ENCODE measurements at places on chromosomes 7 and 10.

- no peak for DNase-seq
These were observed 323.0 kb downstream of the PARD3 start for GRCh38 chr10:34492081-34492480.

- DNase-seq = no peak
These were observed 249.8 kb upstream of the LYZL1 start for GRCh38 chr10:29039091-29039490.

DNA sequence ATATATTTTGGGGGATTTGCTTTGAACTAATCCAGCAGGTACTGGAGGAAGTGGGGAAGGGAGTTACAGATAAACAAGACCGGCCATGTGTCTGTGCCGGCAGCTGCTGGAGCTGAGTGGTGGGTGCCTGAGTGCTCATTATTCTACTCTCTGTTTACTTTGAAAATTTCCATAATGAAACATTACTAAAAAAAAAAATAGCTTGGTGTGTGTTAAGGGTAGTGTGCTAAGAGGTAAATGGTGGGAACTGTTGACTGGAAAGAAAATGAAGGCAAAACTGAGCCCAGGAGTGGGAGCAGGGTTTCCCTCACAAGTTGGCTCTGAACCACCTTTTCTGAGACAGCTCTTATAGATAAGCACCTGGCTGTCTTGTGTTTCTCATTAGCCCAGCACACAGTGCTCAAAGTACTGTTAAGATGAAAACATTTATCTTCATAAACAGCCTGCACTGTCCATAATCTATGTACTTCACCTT lies 50.6 kb downstream of the PARD3 start:
- no peak for DNase-seq

DNA sequence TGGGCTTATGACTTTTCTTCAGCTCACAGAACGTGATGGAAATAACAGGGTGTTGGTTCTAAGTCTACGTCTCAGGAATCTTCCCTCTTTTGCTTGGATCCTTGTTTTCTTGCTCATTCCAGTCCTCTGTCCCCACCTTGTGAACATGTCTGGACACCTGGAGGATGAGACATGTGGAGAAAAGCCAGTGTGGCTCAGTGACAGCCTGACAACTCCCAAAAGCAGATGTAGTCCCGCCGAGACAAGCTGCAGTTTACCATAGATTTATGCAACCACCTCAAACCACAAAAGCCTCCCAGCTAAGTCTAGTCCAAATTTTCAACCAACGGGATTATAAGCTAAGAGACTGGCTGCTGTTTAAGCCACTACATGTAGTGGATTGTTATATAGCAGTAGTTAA lies 476.1 kb downstream of the SH2D4B start:
- no peak for DNase-seq

GRCh38 chr7:130231792-130232191 lies 24.1 kb downstream of the SSMEM1 start:
- DNase-seq = no peak

DNA sequence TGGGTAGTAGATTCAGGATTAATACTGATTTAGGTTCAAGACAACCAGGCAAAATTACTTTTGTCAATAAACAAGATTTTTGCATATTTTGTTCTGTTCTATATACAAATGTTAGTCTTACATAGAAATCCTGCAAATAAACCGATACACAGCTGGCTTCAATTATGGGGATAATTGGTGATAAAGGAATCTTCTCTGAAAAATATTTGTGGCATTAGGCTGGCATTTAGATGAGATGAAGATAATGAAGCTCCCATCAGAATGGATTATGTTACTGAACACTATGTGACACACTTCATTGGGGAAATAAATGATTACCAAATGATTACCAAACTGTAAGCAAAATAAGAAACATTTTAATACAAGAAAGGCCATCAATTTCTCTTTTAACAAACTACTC lies 65.8 kb downstream of the NT5C2 start:
- no peak for DNase-seq
